NCI-H1092 (cell line): ENCODE measurements at places on chromosomes 4 and X.
A peak's percentile ranks its signal among the peaks of the same experiment; 100 is the strongest.

DNA sequence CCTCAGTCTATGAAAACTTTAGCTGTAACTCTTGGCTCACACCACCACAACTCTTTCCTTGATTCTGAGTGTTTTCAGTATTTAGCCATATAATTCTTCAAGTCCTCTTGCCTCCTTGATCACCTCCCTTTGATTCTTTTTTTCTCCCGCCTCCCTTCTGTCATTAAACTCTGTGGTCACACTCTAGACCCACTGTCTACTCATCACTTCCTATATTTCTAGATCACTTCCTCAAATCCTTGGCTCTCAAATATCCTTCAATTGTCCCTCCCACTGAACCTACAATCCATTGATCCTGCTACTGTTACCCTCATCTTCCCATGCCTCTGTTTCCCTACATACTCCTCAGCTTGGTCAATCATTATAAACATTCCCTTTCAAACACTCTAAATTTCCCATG is 12.4 kb upstream of the CXXC4 start:
- no peak for DNase-seq

GRCh38 chr4:78720204-78720603 is 55.9 kb upstream of the BMP2K start:
- DNase-seq: no peak

DNA sequence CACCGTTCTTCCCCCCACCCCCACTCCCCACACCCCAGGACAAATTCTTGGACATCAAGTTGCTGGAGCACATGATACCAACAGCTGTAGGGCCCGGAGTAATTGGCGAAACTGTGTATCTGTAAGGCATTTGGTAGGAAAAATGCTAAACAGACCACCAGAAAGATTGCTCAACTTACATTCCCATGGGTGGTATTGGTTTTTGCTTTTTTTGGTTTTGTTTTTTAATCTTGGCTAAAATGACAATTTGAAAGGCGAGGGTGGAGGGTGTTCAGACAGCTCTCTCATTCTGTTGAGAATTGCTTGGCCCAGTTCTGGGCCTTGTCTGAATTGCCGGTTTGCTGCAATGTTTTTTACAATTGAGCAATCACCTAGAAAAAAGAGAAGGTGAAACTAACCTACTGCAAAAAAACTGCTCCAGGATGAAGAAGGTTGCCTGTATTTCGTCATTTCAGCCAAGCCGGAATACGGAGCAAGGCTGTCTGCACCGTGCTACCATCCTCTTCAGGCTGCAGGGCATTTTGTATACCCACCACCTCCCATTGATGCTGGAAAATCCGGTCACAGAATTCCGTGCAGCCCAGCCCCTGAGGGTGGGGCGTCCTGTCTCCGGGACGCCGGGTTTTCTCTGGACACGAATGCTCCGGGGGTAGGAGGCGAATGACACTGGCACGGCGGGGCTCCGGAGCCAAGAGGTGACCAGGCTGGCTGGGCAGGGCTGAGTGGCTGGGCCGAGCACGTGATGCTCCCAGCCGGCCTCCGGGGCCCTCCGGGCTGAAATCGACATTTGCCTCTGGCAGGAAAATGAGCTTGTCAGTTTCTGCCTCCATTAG is at the start of gene CLCN4:
Gene CLCN4 (plus strand): TSS at position 777 of the 833 bp plus-strand sequence. CDS start 28,058 bp downstream, outside the sequence.
- DNase-seq: peak; percentile 47

- no peak for DNase-seq
These were observed 235.1 kb downstream of the PPARGC1A start for GRCh38 chr4:23654791-23655190.

GRCh38 chrX:25204182-25204581 is 188.4 kb upstream of the ARX start:
- no peak for DNase-seq

GRCh38 chrX:18985186-18985435 is 1.2 kb upstream of the PHKA2 start:
- no peak for DNase-seq

DNA sequence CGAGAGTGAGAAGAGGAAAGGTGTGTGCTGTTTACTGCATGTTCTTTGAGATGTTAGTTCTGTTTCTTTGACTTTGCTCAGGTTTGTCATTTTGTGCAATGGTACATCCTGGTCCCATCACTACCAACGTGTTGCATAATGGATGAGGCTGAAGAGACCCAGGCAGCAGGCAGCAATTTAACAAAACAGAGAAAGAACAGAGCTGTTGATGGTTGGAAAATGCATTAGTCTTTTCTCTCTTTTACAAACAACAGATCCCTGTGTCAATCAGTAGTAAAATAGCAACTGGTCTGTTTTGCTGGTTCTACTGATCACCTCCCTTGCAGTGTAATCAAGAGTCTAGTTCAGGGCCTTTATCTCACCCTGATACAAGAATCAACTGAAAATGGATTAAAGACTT is 64.8 kb upstream of the LIMCH1 start:
- no peak for DNase-seq

- DNase-seq: no peak
These were observed 262.0 kb downstream of the BCOR start for GRCh38 chrX:39835776-39836175.

DNA sequence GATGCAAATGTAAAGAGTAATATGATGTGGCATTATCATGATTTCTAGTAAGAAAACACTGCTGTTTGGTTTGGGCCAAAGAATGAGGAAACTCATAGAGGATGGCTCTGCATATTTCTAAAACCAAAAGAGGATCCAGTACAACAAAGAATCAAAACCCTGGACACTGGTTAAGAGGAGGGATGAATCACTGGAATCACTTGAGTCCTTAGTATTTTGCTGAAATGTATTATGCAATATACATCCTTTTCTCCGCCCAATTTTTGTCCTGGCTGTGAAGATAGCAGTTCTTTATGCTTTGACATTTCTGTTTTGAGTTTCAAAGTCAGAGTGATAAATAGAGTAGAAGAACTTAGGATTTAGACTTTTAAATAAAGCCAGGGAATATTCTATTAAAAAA is 345.9 kb downstream of the PACRGL start:
- no peak for DNase-seq

GRCh38 chr4:113405874-113406722 is 355.4 kb downstream of the CAMK2D start:
- DNase-seq: no peak

DNA sequence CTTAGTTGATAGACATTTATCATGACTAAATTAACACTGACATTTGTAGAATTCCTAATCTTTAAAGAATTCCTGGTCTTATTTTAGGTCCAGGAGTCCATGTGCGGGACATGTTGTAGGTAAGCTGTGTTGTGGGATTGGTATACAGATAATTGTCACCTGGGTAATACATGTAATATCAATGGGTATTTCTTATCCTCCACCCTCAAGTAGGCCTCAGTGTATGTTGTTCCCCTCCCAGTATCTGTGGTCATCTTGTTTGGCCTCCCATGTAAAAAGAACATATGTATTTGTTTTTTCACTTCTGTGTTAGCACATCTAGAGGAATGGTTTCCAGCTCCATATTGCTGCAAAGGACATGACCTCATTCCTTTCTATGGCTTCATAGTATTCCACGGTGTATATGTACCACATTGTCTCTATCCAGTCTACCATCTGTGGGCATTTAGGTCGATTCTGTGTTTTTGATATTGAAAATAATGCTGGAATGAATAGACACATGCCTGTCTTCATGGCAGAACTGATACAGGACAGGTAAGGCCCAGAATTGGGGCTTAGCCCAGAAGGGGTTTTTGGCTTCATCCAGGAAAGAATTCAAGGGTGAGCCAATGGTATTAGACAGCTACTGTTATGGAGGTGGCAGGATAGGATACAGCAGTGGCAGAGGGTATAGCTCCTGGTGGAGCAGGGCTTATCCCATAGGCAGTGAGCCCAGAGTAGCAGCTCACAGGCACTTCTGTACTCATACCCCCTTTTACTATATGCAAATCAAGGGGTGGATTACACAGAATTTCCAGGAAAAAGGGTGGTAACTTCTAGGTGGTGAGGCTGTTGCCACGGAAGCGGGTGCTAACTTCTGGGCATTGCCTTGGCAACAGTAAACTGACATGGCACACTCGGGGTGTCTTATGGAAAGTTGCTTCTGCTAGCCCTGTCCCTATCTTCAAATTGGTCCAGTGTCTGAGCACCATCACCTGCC is 66.1 kb upstream of the WDR1 start:
- no peak for DNase-seq

- DNase-seq: no peak
These were observed 412.2 kb downstream of the PPP3CA start for GRCh38 chr4:100935090-100935489.

DNA sequence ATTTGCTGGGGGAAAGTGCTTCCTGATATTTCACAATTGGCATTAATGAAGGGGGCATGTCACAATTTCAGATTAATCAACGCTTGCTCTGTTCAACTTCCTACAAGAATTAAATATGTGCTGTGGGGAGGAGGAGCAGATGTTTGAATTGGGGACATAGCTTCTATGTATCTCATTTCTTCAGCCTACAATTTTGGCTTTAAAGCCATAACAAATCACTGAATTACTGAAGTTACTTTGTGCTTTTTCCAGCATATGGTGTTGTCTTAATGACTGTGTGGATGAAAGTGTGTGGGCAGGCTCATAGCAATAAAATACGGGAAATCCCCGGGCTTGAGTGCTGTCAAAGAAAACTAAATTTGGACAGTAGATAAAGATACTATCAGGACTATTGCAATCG is 813 bp downstream of the TLR7 start:
- DNase-seq: no peak

GRCh38 chrX:39065051-39065871 is 264.0 kb downstream of the MID1IP1 start:
- peak; percentile 89 for DNase-seq

- DNase-seq: no peak
These were observed 363.9 kb downstream of the MID1IP1 start for GRCh38 chrX:39165185-39165584.

DNA sequence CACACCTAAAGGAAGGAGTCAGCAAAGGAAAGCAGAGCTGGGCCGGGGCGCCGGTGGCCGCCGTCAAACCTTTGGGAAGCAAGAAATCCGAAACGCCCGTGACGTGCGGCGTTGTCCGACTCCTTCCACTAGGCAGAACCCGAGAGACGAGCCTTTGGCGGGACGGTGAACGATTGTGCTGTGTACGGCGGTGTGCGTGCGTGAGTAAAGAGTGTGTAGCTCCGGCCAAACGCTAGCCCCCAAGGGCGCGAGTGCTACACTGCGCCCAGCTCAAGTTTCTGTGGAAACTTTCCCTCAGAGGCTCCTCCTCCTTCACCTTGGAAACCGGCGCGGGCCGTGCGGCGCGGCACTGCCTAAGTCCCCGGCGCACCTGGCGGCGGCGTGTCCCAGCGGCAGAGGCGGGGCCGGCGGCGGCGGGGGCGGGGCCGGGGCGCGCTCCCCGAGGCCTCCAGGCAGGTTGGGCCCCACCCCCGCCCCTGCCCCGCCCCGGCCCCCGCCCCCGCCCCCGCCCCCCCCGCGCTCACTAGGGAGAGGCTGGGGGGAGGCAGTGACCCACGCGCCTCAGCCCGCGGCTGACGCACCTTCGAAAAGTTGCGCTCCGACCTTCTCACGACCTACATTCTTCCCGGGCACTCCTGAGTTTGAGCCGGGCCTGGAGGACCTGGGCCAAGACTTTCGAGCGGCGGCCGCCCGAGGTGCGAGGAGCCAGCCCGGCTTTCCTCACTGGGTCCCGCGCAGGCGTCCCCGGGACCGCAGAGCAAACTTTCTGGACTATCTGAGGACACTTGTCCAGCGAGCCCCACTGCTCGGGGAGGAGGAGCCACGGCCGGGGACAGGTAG is at the start of gene FHIP1A:
Gene FHIP1A (plus strand): TSS at position 547 of the 840 bp plus-strand sequence. CDS start 157,084 bp downstream, outside the sequence.
- DNase-seq: peak; percentile 55

- no peak for DNase-seq
These were observed 28.3 kb upstream of the AP1S2 start for GRCh38 chrX:15882704-15883539.

- DNase-seq: no peak
These were observed 145.7 kb downstream of the RAPGEF2 start for GRCh38 chr4:159248384-159249178.

GRCh38 chrX:11426712-11427452 is 133.7 kb downstream of the AMELX start:
- no peak for DNase-seq

- no peak for DNase-seq
These were observed 1579.3 kb downstream of the C4orf33 start for GRCh38 chr4:130675266-130675665.

DNA sequence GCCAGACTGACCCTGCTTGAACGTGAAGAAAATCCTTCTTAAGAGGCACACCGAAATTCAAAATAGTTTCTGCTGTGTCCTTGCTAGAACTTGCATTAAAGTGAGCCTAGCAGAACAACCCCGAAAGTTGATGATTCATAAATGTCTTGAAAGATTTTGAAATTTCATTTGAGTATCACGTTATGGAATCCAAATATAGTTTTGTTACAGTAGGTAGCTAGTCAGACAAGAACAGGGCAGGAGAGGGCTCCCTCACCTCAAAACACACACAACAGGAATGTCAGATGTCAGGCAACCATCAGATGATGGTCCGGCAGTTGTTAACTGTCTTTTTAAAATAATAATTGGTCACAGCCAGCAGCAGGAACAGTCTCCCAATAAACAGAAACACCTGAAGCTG is 259.6 kb upstream of the GNPDA2 start:
- DNase-seq: no peak

DNA sequence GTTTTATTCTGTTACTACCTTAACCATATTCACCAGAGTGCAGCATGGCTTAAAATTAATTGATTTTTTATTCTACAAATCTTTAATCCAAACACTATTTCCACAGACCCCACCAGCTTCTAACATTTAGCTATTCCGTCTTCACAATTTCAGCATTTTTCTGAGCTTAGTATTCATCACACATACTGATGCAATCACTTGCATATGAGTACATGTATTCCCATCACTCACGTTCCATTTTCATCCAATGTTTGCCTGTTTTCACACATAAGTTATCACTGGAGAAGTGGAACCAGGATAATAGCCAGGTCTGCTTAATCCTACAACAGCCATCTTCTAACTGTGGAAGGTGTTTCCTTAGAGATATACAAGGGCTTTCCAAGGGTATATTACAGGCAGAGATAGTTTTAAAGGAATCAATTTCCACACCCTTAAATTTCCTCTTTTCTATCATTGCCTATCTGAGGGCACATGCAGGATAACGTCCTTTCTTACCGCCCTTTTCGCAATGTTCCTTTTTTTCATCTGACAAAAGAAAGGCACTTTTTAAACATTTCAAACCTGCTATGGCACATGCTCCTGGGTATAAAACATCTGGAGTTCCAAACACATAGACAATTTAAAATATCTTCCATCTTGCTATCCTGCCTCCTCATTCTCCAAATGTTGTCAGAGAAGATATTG is 115.8 kb downstream of the CORIN start:
- DNase-seq: no peak

DNA sequence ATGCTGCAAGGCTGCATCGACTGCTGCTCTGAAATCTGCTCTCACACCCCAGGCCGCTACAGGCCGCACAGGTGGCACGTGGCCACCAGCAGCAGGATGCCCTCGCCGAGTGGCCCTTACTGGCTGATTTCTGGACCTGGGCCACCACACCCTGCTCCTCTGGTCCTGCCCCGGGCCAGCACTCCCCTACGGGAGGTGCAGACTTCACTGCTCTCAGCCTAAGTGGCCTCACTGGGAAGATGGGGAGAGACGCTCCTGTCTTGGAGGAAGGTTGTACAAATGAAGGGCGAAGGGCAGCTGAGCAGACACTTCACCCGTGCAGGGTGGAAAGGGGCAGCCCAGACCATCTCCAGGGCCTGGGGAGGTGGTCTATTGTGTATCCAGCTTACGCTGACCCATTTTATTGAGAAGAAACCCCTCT is 72.5 kb downstream of the ACOX3 start:
- no peak for DNase-seq
